ENCODE measurements at places on chromosomes 11 and 22. TPM values are rescaled to one million over a fixed set of nuclear protein-coding genes. Genes with fewer than 3 reads are reported as not detected.
A peak's percentile ranks its signal among the peaks of the same experiment; 100 is the strongest.

- H3K4me1 ChIP-seq = peaks cover 30% of the 10 kb centered on the region
- H3K27me3 ChIP-seq = no peaks in the 10 kb centered on the region
- H3K36me3 ChIP-seq = peaks cover 12% of the 10 kb centered on the region
These were observed 4.3 kb downstream of the SMARCB1 start for GRCh38 chr22:23790819-23791737.

- no peaks in the 10 kb centered on the region for H3K36me3 ChIP-seq
- no peaks in the 10 kb centered on the region for H3K4me1 ChIP-seq
- H3K27ac ChIP-seq = no peak overlapping the region
- H3K27me3 ChIP-seq = peaks cover 6% of the 10 kb centered on the region
- no peak overlapping the region for H3K4me3 ChIP-seq
These were observed 62.2 kb upstream of the NAV2 start for GRCh38 chr11:19650467-19650866.

DNA sequence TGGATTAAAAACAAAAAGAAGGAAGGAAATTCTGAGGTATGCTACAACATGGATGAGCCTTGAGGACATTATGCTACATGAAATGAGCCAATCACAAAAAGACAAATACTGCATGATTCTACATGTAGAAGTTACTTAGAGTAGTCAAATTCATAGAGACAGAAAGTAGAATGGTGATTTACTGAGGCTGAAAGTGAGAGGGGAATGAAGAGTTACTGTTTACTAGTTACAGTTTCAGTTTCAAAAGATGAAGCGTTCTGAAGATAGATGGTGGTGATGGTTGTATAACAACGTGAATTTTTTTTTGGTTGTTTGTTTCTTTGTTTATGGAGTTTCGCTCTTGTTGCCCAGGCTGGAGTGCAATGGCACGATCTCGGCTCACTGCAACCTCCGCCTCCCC, 9.5 kb downstream of the OR5P2 start:
- DNase-seq = no peak
- H3K36me3 ChIP-seq = no peaks in the 10 kb centered on the region
- H3K4me1 ChIP-seq = no peaks in the 10 kb centered on the region
- no peak overlapping the region for H3K27ac ChIP-seq
- peaks cover 4% of the 10 kb centered on the region for H3K27me3 ChIP-seq

- H3K4me3 ChIP-seq = no peak overlapping the region
- H3K36me3 ChIP-seq = no peaks in the 10 kb centered on the region
- H3K4me1 ChIP-seq = peaks cover 8% of the 10 kb centered on the region
- DNase-seq = no peak
These were observed 6.2 kb downstream of the CHST1 start for GRCh38 chr11:45659031-45659817.

DNA sequence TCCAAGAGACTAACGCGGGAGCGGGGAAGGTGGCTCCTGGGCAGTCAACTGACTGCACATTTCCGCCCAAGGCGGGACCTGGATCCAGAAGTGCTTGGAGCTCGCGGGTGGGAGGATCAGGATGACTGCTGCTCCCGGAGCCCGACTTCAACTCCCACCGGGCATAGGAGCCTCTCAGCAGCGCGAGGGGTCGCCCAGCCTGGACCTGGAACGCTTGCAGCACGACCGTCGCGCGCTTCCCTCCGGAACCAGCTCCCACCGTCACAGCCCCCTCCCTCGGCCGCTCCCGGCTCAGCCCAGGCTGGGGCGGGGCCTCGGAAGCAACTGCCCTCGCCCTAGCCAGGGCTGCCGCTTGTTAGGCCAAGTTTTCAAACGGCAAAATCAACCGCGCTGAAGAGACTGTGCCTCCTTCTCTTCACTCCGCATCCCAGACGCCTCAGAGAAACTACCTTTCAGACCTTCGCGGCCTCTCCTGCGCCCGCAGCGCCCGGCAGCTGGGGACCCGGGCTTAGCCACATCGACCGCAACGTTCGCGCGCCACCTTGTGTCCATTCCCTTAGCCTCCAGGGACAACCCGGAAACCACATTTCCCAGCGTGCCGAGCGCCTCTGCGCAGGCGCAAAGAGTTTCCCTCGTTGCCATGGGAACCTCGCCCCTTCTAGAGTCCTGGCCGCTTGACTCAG, 14.0 kb downstream of the SSH3 start:
- peaks cover 30% of the 10 kb centered on the region for H3K4me1 ChIP-seq
- peak overlapping the region; percentile 95 for H3K4me3 ChIP-seq
- peak overlapping the region; percentile 95 for H3K27ac ChIP-seq
- peaks cover 6% of the 10 kb centered on the region for H3K27me3 ChIP-seq

- peak overlapping the region; percentile 75 for H3K4me3 ChIP-seq
- peak overlapping the region; percentile 98 for H3K27ac ChIP-seq
- DNase-seq = peak; percentile 69
- peaks cover 59% of the 10 kb centered on the region for H3K4me1 ChIP-seq
- no peaks in the 10 kb centered on the region for H3K27me3 ChIP-seq
These were observed 1.1 kb upstream of the CD248 start for GRCh38 chr11:66317723-66318599.

DNA sequence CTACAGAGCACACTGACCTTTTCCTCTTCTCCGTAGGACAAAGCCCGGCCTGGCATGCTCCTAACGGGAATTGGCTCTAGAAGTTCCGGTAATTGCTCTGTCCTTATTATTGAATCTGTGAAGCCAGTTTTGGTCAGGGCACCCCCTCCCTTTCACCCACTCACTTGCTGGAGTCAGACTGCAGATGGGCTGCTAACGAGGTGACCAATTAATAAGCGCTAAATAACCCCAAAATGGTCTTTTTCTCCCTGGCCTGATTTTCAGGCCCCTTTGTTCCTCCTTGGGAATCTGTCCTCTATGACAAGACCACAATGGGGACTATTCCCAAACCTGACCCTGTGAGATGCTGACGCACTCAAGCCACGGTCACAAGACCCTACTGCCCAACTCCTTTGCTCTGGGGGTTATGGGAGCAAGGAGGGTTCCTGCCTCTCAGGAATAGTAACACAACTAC, 610.0 kb upstream of the CADM1 start:
- DNase-seq = no peak
- H3K27ac ChIP-seq = no peak overlapping the region
- H3K27me3 ChIP-seq = no peaks in the 10 kb centered on the region
- H3K4me3 ChIP-seq = no peak overlapping the region

GRCh38 chr11:114426280-114426679, 13.0 kb upstream of the REXO2 start:
- no peak overlapping the region for H3K4me3 ChIP-seq
- H3K36me3 ChIP-seq = peaks cover 14% of the 10 kb centered on the region
- DNase-seq = no peak
- no peak overlapping the region for H3K27ac ChIP-seq
- H3K27me3 ChIP-seq = no peaks in the 10 kb centered on the region

GRCh38 chr11:33375688-33376311, 118.6 kb downstream of the HIPK3 start:
- peak within 1 kb of the TSS; percentile 32 for H3K4me3 ChIP-seq
- no peaks in the 10 kb centered on the region for H3K4me1 ChIP-seq
- peaks cover 53% of the 10 kb centered on the region for H3K27me3 ChIP-seq
- no peak within 1 kb of the TSS for H3K27ac ChIP-seq

DNA sequence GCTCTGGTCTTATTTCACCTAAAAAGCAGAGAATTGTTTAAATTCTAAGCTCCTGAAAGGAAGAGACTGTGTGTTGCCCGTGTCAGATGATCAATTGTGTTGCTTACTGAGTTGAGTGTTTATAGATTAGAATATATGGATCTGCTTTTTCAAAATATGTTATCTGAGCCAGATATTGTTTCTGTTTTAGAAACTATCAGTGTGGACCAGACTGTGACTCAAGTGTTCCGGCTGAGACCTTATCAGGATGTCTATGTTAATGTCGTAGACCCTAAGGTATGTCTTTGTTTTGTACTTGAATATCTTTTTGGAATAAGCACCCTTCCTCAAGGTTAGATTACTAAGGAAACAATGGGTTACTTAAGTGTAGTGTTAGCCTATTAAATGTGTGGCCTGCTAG, 11.0 kb downstream of the DEPDC5 start:
- DNase-seq = no peak
- H3K4me1 ChIP-seq = peaks cover 2% of the 10 kb centered on the region
- no peaks in the 10 kb centered on the region for H3K27me3 ChIP-seq
- H3K36me3 ChIP-seq = peaks cover 35% of the 10 kb centered on the region
- no peak overlapping the region for H3K27ac ChIP-seq
- H3K4me3 ChIP-seq = no peak overlapping the region

FXYD2 gene
- 8.3 TPM for total RNA-seq

DNA sequence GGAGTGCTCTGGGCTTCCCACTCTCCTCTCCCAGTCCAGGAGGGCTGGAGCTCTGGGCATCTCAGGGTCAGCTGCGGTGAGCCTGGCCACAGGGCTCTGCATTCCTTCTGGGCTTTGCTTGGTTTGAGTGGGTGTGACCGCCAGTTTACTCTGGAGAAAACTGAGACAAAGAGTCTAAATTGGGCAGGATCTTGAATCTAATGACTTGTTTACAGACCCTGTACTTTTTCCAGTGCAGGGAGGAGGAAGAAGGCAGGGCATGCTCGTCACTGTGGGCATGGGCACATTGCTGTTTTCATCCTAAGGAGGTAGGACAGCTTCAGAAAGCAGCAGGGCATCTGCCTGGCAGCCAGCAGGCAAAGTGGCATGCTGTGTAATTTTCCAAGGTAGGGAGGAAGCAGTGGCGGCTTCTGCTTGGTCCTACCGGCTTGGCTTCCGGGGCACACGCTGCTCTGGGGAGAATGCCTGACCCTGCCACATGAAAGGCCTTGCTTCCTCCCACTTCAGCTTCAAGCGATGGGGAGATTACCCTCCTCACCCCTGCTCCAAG, 22.9 kb downstream of the FLI1 start:
- H3K4me3 ChIP-seq = peak overlapping the region; percentile 60
- H3K4me1 ChIP-seq = peaks cover 87% of the 10 kb centered on the region
- DNase-seq = peak; percentile 63
- H3K27me3 ChIP-seq = no peaks in the 10 kb centered on the region
- H3K27ac ChIP-seq = peak overlapping the region; percentile 98
- peaks cover 33% of the 10 kb centered on the region for H3K36me3 ChIP-seq

BSCL2 gene
- total RNA-seq = 23.7 TPM

HPX gene
- total RNA-seq = not detected

DDTL gene
- not detected for total RNA-seq

FOXRED1 gene
- total RNA-seq = 43.8 TPM

DRD2 gene
- not detected for total RNA-seq

DNA sequence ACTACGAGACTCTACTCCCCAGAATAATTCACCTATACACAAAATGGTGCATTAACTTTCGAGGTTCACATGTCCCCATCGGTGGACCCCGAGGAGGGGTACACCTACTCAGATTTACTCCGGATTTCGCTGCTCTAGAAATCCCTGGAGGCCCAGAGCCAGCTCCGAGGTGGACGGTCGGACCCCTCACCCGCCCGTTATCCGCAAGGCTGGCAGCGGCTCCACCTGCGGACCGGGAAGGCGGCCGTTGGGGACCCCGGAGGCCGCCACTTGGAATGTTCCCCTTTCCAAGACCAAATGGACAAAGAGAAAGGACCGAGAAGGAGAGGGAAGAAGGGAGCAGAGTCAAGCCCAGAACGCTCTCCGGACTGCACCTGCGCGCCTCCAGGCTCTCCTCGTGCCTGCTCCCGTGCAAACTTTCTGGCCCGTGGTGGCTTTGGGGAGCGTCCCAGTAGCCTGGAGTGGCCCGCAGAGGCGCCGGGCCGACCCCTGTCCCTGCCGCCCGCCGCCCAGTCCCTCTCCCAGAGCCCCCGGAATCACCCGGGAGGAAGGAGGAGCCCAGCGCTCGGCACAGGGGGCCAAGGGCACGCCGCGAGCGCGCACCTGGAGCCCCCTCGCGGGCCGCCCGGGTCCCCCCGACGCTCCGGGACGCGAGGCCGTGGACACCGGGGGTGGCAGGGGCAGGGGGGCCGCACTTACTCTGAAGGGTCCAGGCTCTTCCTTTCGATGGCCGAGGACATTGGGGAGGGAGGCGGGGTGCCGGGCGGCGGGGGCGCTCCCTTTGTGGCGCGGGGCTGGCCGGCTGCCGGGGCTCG, 23.0 kb downstream of the LMO2 start:
- peaks cover 85% of the 10 kb centered on the region for H3K27me3 ChIP-seq
- H3K27ac ChIP-seq = no peak overlapping the region

- H3K27me3 ChIP-seq = no peaks in the 10 kb centered on the region
- no peaks in the 10 kb centered on the region for H3K4me1 ChIP-seq
- H3K4me3 ChIP-seq = no peak overlapping the region
- H3K36me3 ChIP-seq = no peaks in the 10 kb centered on the region
- no peak for DNase-seq
These were observed 89.2 kb downstream of the RTL6 start for GRCh38 chr22:44408829-44409192.

GRCh38 chr22:32995335-32995734, 62.8 kb downstream of the SYN3 start:
- H3K27ac ChIP-seq = no peak overlapping the region
- no peaks in the 10 kb centered on the region for H3K4me1 ChIP-seq
- H3K27me3 ChIP-seq = peaks cover 5% of the 10 kb centered on the region
- no peak for DNase-seq

SLC22A9 gene
- total RNA-seq = not detected

GRCh38 chr22:50276143-50276542, 6.0 kb upstream of the MAPK11 start:
- peaks cover 3% of the 10 kb centered on the region for H3K36me3 ChIP-seq
- H3K27ac ChIP-seq = no peak overlapping the region
- H3K27me3 ChIP-seq = peaks cover 15% of the 10 kb centered on the region
- peak; percentile 63 for DNase-seq
- H3K4me1 ChIP-seq = peaks cover 2% of the 10 kb centered on the region

GRCh38 chr11:95296621-95297025, 65.6 kb upstream of the SESN3 start:
- no peaks in the 10 kb centered on the region for H3K36me3 ChIP-seq
- H3K4me3 ChIP-seq = no peak overlapping the region
- peaks cover 12% of the 10 kb centered on the region for H3K4me1 ChIP-seq
- DNase-seq = no peak
- no peaks in the 10 kb centered on the region for H3K27me3 ChIP-seq

- peak; percentile 61 for DNase-seq
- peak overlapping the region; percentile 73 for H3K4me3 ChIP-seq
- H3K4me1 ChIP-seq = peaks cover 9% of the 10 kb centered on the region
- H3K36me3 ChIP-seq = no peaks in the 10 kb centered on the region
- H3K27ac ChIP-seq = no peak overlapping the region
These were observed 36.3 kb upstream of the POLA2 start for GRCh38 chr11:65225279-65226102.

GRCh38 chr22:23227380-23227779, 47.1 kb downstream of the BCR start:
- no peaks in the 10 kb centered on the region for H3K27me3 ChIP-seq
- peaks cover 57% of the 10 kb centered on the region for H3K4me1 ChIP-seq
- H3K27ac ChIP-seq = peak overlapping the region; percentile 11
- H3K4me3 ChIP-seq = no peak overlapping the region

- H3K27me3 ChIP-seq = no peaks in the 10 kb centered on the region
- no peak for DNase-seq
- no peak overlapping the region for H3K27ac ChIP-seq
- no peak overlapping the region for H3K4me3 ChIP-seq
- H3K4me1 ChIP-seq = no peaks in the 10 kb centered on the region
These were observed 544.2 kb upstream of the CCDC179 start for GRCh38 chr11:23404225-23405160.

Measured in activated naive CD8-positive, alpha-beta T cell treated with anti-CD3 and anti-CD28 coated beads for 36 hours (primary cell).